ENCODE measurements at places on chromosomes 12 and 14.

GRCh38 chr12:89995870-89996269 is 287.2 kb upstream of the ATP2B1 start:
- no peak for DNase-seq

- no peak for DNase-seq
Observed at GRCh38 chr14:77214216-77214615, 32.6 kb downstream of the TMEM63C start.

DNA sequence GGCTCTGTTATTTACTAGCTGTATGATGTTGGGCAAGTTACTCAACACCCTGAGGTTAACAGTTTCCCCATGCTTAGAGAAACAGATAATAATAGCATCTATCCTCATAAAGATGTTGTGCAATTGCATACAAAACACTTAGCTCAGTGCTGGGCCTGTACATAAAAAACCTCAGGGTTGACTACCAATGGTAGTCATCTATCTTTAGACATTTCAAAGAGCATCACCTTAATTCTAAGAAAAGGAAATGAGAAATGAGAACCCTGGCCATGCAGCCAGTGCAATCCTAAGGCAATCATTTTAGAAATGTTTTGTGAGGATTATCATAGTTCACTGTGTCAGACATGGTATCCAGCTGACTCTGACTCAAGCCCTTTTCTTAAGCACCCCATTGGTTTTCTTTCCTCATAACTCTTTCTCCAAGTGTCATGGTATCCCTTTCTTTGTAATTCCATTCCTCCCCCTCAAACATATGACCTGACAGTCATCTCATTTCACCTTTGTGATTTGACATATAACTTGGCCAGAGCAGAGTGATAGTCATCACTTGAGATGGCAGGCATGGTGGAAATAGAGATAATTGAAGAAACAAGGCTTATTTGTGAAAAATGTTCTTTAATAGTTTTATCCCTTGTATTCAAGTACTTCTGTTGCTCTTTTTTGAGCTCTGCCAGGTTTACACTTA is 29.5 kb upstream of the OSBPL8 start:
- no peak for DNase-seq

DNA sequence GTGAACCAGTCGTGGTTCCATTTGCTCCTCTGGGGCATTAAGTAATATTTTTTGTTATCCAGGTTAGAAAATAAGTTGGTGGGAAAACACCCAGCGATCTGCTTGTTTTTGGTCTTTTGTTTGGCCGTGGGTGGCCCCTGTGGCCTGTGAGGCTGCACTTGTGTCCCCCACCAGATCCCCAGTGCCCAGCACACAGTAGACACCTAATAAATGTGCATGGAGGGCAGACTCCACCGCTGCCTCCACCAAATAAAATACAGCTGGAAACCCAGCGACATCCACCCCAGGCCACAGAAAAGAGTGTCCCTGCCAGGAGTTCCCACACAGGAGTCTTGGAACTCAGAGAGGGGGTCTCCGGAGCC is 8.3 kb upstream of the PPP1R13B start:
- DNase-seq, result no peak

DNA sequence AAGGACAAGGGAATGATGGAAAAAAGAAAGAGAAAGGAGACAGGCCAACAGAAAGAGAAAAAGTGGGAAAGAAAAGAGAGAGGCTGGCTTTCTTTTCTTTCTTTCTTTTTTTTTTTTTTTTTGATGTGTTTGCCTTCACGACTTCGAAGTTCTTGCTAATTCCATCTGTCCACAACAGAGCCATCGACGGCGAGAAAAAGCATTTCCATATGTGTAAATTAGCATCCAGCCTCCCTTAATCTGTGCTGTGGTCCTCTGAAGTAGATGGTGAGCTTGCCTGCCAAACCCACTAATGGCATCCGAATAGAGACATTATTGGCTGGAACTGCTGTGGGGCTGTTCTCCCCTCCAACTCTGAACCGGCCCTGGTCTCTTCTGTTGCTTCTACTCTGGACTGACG is 997.4 kb downstream of the BCL11B start:
- no peak for DNase-seq

DNA sequence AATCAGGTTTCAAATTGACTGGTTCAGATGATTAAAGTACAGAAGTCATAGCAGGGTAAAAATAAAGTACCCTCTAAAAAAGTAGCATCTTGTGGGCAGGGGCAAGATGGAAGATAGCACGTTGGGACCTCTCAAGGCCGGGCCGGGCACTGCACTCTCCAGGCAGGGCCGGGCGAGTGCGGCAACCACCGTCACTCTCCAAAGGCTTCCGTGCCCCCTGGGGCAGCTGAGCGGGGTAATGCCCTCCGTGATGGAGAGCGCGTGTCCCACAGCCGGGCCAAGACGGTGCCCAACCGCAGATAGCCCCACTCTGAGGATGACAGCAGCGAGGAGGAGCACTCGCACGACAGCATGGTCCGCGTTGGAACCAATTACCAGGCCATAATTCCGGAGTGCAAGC is 8.6 kb upstream of the PLXNC1 start:
- DNase-seq, result no peak

DNA sequence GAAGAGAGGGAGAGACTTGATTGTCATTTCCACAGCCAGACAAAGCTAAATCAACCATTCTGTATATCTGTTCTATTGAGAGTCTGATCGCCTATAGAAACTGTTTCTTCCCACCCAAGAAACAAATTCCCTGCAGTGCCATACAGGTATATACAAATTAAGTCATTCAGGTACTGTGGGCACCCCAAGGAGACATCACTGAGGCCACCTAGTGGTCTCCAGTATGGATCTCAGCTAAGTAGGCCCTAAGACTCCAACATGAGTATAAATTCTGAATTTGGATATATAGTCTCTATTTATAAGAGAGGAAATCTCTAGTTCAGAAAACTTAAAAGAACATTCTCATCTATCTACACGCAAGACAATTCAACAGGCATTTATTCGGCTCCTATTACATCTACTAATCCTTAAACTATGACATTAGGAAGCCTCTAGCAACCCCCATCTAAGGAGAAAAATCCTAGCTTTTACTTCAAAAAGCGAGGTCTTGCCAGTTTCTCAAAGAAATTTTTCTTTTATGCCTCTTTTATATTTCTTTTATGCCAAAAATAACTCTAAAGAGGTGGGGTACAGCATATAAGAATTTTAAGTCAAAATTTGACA is 62.6 kb downstream of the DCAF5 start:
- DNase-seq, result no peak
